K562 (cell line): ENCODE measurements at places on chromosomes 11 and 22. TPM values are rescaled to one million over a fixed set of nuclear protein-coding genes. Genes with fewer than 3 reads are reported as not detected.

GRCh38 chr11:126188332-126189108 lies 22.9 kb downstream of the RPUSD4 start:
- peaks cover 36% of the 10 kb centered on the region for H3K36me3 ChIP-seq
- DNase-seq: no peak
- H3K4me3 ChIP-seq: no peak overlapping the region
- H3K27me3 ChIP-seq: no peaks in the 10 kb centered on the region

- peaks cover 5% of the 10 kb centered on the region; the same call in 1 of the 3 replicates for H3K4me1 ChIP-seq
- H3K36me3 ChIP-seq: no peaks in the 10 kb centered on the region
- DNase-seq: no peak
- no peak overlapping the region for H3K4me3 ChIP-seq
- peaks cover 42% of the 10 kb centered on the region for H3K27me3 ChIP-seq
These were observed 12.4 kb downstream of the PLEKHA7 start for GRCh38 chr11:17001806-17002205.

IFTAP gene
- 9.2 and 9.8 TPM in 2 replicates for total RNA-seq

- no peak for DNase-seq
- no peak overlapping the region for H3K4me3 ChIP-seq
- no peaks in the 10 kb centered on the region for H3K36me3 ChIP-seq
These were observed 1.1 kb upstream of the OR52N2 start for GRCh38 chr11:5807580-5807979.

DNA sequence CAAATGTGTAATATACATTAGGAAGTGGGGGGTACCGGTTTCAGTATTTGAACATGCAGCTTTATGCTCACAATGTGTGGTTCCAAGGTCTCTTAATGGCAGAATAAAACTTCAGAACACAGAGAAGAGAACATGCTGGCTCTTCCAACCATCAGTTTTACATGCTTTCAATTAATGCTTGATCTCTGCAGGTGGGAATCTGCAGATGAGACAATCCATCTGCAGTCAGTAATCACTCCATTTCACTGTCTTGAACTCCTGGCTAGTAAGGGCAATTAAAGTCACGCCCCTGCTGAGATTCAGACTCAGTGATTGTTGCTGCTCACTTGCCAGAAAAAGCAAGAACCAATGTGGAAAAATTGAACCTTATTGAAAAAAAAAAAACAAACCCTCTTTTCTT lies 945.7 kb downstream of the DLG2 start:
- H3K27me3 ChIP-seq: no peaks in the 10 kb centered on the region
- no peak overlapping the region for H3K4me3 ChIP-seq
- no peak for DNase-seq
- H3K36me3 ChIP-seq: no peaks in the 10 kb centered on the region

- H3K4me1 ChIP-seq: 0 out of 3 replicates have a peak, but pooled peaks cover 3% of the 10 kb centered on the region
- H3K27ac ChIP-seq: no peak overlapping the region
- peaks cover 8% of the 10 kb centered on the region; the same call in 1 of the 2 replicates for H3K27me3 ChIP-seq
- H3K36me3 ChIP-seq: no peaks in the 10 kb centered on the region
- DNase-seq: no peak
- no peak overlapping the region for H3K4me3 ChIP-seq
These were observed 20.0 kb downstream of the APLNR start for GRCh38 chr11:57217053-57217452.

LMO2 gene
- total RNA-seq: 87.3 and 96.2 TPM in 2 replicates

TCN2 gene
- 1.4 and 2.0 TPM in 2 replicates for total RNA-seq

- no peak overlapping the region for H3K27ac ChIP-seq
- peaks cover 43% of the 10 kb centered on the region for H3K27me3 ChIP-seq
- H3K4me1 ChIP-seq: no peaks in the 10 kb centered on the region
- no peak overlapping the region for H3K4me3 ChIP-seq
- peak; percentile 77 for DNase-seq
- H3K36me3 ChIP-seq: no peaks in the 10 kb centered on the region
These were observed 430.4 kb downstream of the TBC1D22A start for GRCh38 chr22:47192651-47193437.

- H3K4me3 ChIP-seq: no peak overlapping the region
- no peak for DNase-seq
- H3K27ac ChIP-seq: no peak overlapping the region
- peaks cover 20% of the 10 kb centered on the region; the same call in 2 of the 3 replicates for H3K4me1 ChIP-seq
These were observed 37.1 kb downstream of the DENND5A start for GRCh38 chr11:9228091-9228490.

DEUP1 gene
- 6.4 and 8.6 TPM in 2 replicates for total RNA-seq

TREH gene
- not detected in 2 replicates for total RNA-seq

DNA sequence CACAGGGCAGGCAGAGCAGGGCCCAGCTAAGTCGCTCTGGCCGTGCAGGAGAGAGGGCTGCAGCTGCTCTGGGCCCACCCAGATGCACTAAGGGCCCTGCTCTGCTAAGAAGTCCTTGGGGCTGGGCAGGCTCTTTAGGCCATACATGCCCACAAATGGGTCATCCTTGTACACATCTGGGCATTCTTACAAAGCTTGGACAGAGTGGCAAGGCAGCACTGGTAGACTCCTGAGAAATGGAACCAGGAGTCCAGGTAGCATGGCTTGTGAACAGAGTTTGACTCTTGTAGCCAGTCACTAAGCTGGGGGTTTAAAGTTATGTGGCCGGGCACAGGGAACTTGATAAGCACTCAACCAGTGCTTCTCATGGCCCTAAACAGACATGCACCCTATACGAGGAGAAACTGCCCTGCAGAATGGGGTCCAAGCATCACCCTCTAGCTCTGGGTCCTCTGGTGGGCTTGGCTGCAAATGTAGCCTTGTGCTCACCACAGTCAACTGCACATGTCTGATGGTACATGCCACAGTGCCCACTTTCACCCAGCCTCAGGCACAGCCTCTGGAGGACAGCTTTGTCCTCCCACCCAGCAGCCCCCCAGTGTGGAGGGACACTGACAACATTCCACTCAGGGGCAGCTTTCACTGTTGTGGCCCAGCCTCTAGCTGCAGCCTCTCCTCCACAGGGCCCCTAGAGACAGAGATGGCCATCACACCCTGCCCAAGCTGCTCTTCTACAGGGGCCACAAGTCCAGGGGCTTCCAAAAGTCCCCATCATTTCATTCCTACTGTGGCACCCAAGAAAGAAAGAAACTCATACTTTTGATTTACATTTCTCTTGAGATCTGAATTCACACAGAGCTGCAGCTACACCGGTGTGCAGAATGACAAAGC lies 75.2 kb downstream of the DGCR2 start:
- peaks cover 2% of the 10 kb centered on the region; the same call in 1 of the 3 replicates for H3K4me1 ChIP-seq
- peaks cover 93% of the 10 kb centered on the region for H3K36me3 ChIP-seq
- H3K27me3 ChIP-seq: no peaks in the 10 kb centered on the region
- DNase-seq: no peak

GUCD1 gene
- total RNA-seq: 67.8 and 69.2 TPM in 2 replicates

GRCh38 chr22:25485626-25486545 lies 78.6 kb upstream of the GRK3 start:
- no peak overlapping the region for H3K27ac ChIP-seq
- H3K36me3 ChIP-seq: no peaks in the 10 kb centered on the region
- H3K4me1 ChIP-seq: no peaks in the 10 kb centered on the region
- H3K27me3 ChIP-seq: no peaks in the 10 kb centered on the region
- H3K4me3 ChIP-seq: no peak overlapping the region

OR5B21 gene
- total RNA-seq: not detected in 2 replicates

TEAD1 gene
- total RNA-seq: 17.7 and 17.8 TPM in 2 replicates

PTGDR2 gene
- total RNA-seq: 2.6 and 3.0 TPM in 2 replicates

DNA sequence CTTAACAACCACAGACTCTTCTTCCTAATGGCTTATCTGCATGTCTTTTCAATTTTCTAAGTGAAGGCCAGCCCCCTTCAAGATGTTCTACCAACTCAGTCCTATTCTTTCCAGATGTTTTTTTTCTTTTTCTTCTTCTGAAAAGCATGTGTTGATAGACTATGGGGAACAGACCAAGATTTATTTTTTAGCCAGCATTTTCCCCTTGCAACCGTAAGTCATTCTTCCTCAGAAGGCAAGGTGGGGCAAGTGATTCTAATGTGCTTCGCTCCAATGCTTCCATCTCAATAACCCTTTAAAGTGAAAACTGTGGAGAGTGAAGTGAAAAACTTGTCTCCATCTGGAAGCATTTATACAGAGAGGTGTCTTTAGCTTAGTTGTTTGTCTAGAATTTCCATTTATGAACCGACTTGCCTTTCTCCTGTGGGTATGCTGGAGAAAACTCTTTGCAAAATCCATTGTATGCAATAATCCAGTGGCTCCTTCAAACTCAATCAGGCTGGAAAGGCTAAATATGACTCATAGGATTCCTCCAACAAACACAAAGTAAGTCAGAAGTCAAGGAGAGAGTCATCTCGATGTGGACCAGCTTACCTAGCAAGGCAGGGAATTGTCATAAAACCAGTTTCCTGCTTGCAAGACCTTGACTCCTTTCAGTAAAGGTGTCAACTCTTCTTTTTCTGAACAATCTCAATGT lies 83.7 kb downstream of the MAML2 start:
- peak overlapping the region; percentile 69 for H3K27ac ChIP-seq
- H3K4me3 ChIP-seq: no peak overlapping the region
- DNase-seq: no peak
- no peaks in the 10 kb centered on the region for H3K27me3 ChIP-seq
- peaks cover 66% of the 10 kb centered on the region for H3K4me1 ChIP-seq
- no peaks in the 10 kb centered on the region for H3K36me3 ChIP-seq

TSGA10IP gene
- not detected in 2 replicates for total RNA-seq

GRCh38 chr22:48442663-48443062 lies 1385.0 kb downstream of the BRD1 start:
- H3K4me3 ChIP-seq: no peak overlapping the region
- peaks cover 17% of the 10 kb centered on the region; the same call in 1 of the 2 replicates for H3K27me3 ChIP-seq
- DNase-seq: no peak
- H3K36me3 ChIP-seq: no peaks in the 10 kb centered on the region

- H3K4me1 ChIP-seq: no peaks in the 10 kb centered on the region
- peak; percentile 13 for DNase-seq
- H3K36me3 ChIP-seq: no peaks in the 10 kb centered on the region
- H3K27ac ChIP-seq: no peak overlapping the region
- H3K4me3 ChIP-seq: no peak overlapping the region
- H3K27me3 ChIP-seq: no peaks in the 10 kb centered on the region; the same call in 2 of the 3 replicates
These were observed 141.3 kb downstream of the GRIK4 start for GRCh38 chr11:120652705-120653335.

- no peaks in the 10 kb centered on the region for H3K36me3 ChIP-seq
- no peak for DNase-seq
- H3K27me3 ChIP-seq: no peaks in the 10 kb centered on the region
- peaks cover 7% of the 10 kb centered on the region; the same call in 1 of the 2 replicates for H3K4me1 ChIP-seq
- no peak overlapping the region for H3K4me3 ChIP-seq
These were observed 81.6 kb downstream of the FLI1 start for GRCh38 chr11:128775468-128775867.

DNA sequence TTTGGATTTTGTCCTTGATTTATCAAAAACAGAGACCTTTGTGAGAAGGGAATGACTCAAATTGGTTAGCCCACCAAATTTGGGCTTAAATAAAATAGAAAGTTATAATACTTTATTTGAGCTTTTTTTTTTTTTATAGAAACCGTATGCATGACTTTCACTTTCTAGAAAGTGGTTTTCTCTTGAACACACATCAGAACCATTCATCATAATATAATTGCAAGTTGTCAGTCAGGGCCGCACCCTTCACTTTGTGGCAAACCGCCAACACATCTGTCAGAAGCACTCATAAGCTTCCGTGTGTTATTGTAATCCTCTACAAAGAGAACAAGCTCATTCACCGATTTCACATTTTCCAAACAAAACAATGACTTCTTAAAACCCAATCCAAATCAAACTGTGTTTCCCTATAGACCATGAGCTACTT lies 76.1 kb downstream of the SOX6 start:
- peak; percentile 48 for DNase-seq
- no peaks in the 10 kb centered on the region for H3K27me3 ChIP-seq
- peak overlapping the region; percentile 9; the same call in 1 of the 2 replicates for H3K4me3 ChIP-seq
- H3K4me1 ChIP-seq: peaks cover 19% of the 10 kb centered on the region; the same call in 2 of the 3 replicates
- no peaks in the 10 kb centered on the region for H3K36me3 ChIP-seq

GRCh38 chr22:30028731-30029130 lies 51.5 kb upstream of the HORMAD2 start:
- no peak overlapping the region for H3K27ac ChIP-seq
- peaks cover 21% of the 10 kb centered on the region; the same call in 1 of the 3 replicates for H3K36me3 ChIP-seq
- no peaks in the 10 kb centered on the region for H3K4me1 ChIP-seq

- H3K4me3 ChIP-seq: no peak overlapping the region
- H3K27ac ChIP-seq: no peak overlapping the region
- no peaks in the 10 kb centered on the region for H3K27me3 ChIP-seq
- no peaks in the 10 kb centered on the region for H3K36me3 ChIP-seq
- DNase-seq: no peak
These were observed 36.4 kb downstream of the MAML2 start for GRCh38 chr11:96306600-96306932.

SLC25A22 gene
- 54.7 and 55.4 TPM in 2 replicates for total RNA-seq

- no peaks in the 10 kb centered on the region for H3K36me3 ChIP-seq
- no peaks in the 10 kb centered on the region for H3K27me3 ChIP-seq
- no peak overlapping the region for H3K27ac ChIP-seq
- no peaks in the 10 kb centered on the region for H3K4me1 ChIP-seq
- no peak for DNase-seq
- no peak overlapping the region for H3K4me3 ChIP-seq
These were observed 1538.9 kb upstream of the RAG2 start for GRCh38 chr11:38136887-38137286.

DNA sequence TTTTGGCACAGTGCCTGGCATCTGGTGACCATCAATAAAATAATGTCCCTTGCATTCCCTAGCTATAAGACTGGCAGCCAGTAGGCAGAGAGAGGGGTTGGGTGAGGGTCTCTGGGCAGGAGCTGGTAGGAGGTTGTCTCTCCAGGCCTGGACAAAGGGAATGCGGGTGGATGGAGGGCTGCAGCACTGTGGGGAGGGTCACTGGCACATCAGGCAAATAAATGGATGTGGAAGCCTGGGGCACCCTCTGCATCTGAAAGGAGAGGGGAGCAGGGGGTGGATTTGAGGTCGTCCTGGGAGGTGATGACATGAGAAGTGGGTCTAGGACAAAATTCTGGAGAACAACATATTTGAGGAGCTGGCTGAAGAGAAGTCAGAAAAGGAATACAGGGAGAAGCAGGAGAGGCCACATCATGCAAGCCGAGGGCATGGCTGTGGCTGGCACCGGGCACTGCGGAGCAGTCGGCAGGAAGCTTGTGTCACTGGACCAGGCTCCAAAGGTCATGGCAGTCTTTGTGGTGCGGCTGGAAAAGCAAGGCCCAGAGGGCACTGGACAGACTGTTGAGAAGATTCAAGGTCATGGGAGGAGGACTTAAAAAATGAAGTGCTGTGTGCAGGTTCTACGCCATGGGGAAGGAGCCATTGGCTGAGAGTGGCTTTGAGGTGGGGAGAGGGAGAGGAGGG lies 36.5 kb upstream of the THY1 start:
- H3K36me3 ChIP-seq: no peaks in the 10 kb centered on the region
- H3K27me3 ChIP-seq: no peaks in the 10 kb centered on the region
- peaks cover 9% of the 10 kb centered on the region for H3K4me1 ChIP-seq
- H3K27ac ChIP-seq: no peak overlapping the region
- no peak for DNase-seq

- DNase-seq: no peak
- H3K27me3 ChIP-seq: no peaks in the 10 kb centered on the region
- no peak overlapping the region for H3K27ac ChIP-seq
- H3K36me3 ChIP-seq: no peaks in the 10 kb centered on the region
- no peaks in the 10 kb centered on the region for H3K4me1 ChIP-seq
These were observed 56.1 kb upstream of the GRAMD1B start for GRCh38 chr11:123373754-123374621.

DNA sequence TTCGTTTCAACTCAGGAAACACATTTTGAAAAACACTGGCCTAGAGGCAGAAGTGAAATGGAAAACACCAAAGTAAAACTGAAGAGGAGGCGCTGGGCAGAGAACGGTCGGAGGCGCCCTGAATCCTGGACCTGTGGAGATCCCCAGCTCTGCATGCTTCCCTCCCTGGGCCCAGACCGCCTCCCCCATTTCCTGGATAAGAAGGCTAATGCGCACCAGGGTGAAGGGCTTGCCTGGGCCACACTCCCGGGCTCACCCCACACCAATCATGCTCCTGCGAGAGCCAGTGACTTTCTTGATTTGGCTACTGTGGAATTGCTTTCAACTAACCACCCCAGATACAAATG lies 167.1 kb downstream of the CRYBB2 start:
- no peak for DNase-seq
- no peak overlapping the region for H3K4me3 ChIP-seq
- H3K27ac ChIP-seq: no peak overlapping the region

SLC22A25 gene
- total RNA-seq: not detected in 2 replicates
